ENCODE measurements at places on chromosomes 7 and 10.
A peak's percentile ranks its signal among the peaks of the same experiment; 100 is the strongest.

DNA sequence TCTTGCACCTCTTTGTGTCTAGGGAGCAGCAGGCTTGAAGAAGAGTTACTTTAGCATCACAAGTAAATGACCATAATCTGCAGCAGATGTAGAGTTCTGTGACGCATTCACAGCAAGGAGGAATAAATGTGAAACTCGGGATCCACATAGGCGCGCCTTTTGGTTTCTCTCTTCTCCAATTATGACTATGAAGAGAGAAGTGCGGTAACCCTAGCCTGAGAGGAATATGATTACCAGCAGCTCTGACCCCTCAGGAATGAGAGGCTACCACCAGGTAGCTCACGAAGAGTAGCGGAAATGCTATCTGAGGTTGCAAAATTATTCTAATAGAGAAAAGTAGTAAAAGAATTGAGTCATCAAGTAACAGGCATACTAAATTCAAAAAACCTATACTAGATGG is 25.2 kb upstream of the DMTF1 start:
- DNase-seq = no peak

- DNase-seq = no peak
Observed at GRCh38 chr7:96045919-96046318, 273.6 kb downstream of the DYNC1I1 start.

DNA sequence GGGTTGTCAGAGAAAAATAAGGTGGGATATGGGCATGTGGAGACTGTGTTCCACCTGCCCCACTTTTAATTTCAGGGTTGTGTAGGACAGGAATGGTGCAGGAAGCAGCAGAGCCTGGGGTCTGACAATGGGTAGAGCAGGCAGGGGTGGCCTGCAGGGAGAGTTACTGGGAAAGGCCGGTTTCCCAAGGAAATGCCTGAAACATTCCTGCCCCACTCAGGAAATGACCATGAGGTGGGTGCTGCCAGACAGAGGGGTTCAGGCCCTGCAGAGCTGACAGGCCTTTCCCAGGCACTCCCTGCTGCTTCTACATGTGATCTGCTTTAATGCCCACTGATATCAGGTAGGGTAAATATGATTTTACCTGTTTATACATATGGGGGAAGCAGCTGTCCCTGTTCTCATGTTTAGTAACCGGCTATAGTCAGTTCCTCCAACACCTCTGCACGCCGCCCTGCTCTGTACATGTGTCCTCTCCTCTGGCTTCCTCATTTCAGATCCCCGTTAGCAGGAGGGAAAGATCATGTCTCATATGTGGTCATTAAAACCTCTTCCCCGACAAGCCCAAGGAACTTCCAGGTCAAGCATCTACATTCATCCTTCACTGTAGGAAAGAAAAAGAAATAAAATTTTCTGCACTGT is 118.6 kb upstream of the PRSS58 start:
- DNase-seq = no peak

- DNase-seq = no peak
Observed at GRCh38 chr7:26399736-26400135, 108.1 kb downstream of the SNX10 start.

- DNase-seq = no peak
Observed at GRCh38 chr10:3887885-3888476, 103.0 kb upstream of the KLF6 start.

GRCh38 chr10:98235846-98236245 is 32.1 kb downstream of the LOXL4 start:
- DNase-seq = no peak

DNA sequence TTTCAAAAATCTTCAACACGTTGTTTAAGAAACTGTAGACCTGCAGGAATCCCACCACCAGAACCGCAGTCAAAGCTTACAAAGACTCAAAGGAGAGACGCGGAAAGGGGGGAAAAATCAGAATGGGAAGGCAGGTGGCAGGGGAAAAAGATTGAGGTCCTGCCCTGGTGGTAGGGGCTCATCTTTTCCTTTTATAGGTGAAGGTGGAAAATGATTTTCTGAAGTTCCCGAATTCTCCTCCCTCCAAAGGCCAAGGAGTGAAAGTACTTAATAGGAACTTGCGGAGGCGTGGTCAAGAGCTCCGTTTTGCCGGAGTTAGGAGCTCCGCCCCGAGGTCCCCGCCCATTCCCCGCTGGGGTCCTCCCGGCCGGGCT is 724 bp downstream of the BBIP1 start:
- DNase-seq = peak; percentile 93

DNA sequence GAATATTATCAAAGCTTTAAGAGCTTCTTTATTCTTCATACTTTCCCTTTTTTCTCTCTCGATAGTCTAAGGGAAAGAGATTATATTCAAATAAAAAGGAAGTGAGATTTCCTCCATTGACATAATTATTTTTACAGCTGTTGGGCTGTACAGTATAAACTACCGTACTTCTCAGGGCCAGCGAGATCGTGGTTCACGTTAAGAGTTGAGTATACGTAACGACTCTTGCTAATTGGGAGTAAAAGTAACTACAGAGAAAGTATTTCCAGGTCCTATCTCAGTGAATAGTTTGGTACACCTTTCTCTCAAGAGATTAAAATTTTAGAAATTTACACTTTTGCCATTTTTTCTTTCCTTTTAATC is 57.8 kb downstream of the INPP5F start:
- no peak for DNase-seq

- DNase-seq = peak; percentile 59
Observed at GRCh38 chr7:36967387-36967786, 243.1 kb upstream of the AOAH start.

- DNase-seq = no peak
Observed at GRCh38 chr7:16051561-16052255, 365.2 kb upstream of the MEOX2 start.

DNA sequence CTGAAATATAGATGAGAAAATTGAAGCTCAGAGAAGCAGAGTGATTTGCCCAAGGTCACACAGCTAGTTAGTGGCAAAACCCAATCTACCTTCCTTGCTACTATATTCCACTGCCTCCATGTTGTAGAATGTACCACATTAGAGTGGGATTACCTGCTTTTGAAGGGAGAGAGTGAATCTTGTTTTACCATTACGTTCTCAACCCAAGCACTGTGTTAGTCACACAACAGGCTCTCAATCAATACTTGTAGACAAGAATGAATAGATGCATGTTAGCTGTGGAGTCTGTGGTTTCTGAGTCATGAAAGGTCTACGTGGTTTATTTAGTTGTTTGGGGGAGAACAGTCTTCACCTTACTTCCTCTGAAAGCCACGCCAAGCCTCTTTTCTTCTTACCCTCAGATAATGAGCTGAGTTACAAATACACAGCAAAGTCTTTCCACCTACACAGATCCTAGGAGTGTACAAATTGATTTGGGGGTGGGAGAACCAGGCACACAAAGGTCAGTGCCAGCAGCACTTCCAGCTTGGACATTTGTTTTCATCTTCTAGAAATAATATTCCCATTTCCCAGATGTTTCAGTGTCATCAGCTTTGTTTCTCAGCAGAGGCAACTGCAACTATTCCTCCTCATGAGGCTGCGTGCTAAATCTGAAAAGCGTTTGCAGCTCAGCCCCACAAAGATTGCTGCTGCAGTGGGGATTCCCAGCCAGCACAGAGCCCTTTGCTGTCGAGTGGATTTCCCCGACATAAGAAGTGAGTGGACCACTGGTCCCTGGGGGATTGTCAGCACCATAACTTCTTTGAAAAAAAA is 71.5 kb upstream of the ADO start:
- DNase-seq = no peak

DNA sequence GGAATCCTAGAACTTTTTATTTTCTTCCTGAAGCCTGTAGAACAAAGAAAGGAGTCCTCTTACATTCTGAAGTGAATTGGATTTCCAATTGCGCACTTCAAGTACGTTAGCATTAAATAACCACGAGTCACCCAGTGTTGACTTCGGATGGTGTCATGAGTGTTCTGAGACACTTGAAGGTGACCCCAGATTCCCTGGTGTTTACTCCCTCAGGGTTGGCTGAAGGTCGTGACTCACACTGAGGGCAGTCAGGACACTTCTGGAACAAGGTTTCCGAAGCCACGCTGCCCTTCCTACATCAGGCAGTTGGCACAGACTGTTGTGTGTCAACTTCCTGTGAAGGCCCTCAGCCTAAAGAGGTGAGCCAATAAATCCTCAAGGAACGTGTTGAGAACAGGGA is 186.6 kb upstream of the CELF2 start:
- DNase-seq = no peak

DNA sequence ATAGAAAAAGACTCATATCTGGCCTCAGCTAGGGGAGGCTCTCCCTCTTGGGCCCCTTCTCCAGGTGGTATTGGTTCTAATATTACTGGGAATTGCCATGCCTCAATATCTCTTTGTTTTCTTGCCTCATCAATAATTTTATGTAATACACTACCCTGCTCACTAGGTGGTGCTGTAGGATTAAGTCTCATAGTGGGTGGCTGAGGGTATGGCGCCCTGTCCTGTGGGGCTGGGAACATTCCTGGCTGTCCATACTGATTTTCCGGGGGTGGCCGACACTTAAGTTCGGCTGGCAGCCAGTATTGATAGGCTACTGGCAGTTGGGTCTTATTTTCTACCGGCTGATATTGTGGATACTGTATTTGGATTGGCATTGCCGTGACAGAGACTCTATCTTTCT is 9.0 kb upstream of the TAS2R3 start:
- DNase-seq = no peak

- no peak for DNase-seq
Observed at GRCh38 chr10:133182190-133182589, 22.2 kb downstream of the KNDC1 start.

- DNase-seq = peak; percentile 4
Observed at GRCh38 chr10:56823849-56824248, 462.8 kb upstream of the ZWINT start.

DNA sequence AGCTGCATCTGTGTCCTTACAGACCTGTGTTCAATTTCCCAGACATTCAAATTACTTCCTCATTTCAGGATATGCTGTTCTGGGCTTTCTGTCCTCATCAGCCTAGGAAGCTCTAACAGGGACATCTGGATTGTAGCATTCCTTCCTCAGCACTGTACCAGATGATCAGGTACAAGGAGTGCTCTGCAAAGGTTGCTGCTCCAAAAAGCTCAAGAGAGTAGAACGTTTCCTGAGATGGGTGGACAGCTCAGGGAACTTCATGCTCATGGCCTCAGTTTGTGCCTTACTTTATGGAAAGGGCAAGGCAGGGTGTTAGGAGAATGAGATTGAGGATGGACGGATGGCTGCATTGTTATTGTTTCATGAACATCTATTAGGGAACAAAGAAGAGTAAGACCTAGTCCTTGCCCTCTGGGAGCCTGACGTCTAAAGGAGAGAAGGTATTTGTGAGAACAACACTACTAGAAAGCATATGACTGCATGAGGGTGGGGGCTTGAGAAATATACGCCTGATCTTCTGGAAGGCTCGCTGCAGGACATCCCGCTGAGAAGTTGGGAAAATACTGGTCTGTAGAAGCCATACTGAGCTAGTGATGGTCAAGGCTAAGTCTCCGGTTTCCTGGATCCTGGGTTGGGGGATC is 10.5 kb upstream of the ZNF212 start:
- no peak for DNase-seq

DNA sequence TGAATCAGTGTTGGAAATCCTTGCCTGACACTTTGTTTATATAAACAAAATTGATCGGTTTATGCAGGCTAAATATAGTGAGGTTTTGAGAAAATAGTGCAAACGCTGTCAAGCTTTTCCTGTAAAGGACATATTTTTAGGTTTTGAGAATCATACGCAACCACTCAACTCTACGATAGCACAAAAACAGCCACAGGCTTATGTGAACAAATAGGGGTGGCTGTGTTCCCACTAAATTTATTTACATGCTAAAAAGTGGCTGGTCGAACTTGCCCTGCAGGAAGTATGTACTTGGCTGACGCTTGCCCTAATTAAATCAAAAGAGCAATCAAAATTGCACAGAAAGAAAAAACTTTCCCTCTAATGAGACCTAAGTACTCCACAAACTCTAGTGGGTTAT is 234.7 kb upstream of the CACNA2D1 start:
- no peak for DNase-seq

DNA sequence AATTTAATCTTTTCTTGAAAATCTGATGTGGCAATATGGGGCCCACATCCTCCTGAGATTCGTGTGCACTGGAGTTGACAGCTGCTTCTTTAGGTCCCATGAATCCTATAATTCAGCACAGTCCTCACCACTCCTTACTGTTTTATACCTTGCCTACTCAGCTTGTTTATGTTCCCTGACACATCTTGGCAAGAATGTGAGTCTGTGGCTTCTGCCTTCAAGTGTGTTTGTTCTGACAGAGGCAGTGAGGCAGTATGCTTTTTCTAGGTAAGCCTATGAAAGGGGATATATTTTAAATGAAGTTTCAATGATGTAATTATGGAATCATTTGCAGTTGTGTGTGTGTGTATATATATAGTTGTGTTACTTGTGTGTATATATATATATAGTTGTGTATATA is 106.4 kb downstream of the AMPH start:
- DNase-seq = no peak

DNA sequence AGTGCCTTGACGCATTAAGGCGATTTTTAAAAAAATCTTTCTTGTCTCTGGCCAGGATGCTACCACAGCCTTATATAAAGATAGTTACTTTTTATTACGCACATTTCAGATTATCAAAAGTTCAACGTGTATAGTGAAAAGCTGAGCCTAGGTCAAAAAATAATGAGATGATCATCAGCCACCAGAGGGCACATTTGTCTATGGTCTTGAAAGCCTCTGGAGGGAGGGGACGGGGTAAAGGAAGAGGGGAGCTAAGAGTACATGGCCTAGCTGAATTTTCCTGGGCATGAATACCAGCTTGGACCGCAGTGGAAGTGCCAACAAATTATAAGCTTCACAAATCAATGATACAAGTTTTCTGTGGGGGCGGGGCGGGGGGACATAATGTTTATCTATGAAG is 285.9 kb upstream of the SMIM30 start:
- peak; percentile 28 for DNase-seq

DNA sequence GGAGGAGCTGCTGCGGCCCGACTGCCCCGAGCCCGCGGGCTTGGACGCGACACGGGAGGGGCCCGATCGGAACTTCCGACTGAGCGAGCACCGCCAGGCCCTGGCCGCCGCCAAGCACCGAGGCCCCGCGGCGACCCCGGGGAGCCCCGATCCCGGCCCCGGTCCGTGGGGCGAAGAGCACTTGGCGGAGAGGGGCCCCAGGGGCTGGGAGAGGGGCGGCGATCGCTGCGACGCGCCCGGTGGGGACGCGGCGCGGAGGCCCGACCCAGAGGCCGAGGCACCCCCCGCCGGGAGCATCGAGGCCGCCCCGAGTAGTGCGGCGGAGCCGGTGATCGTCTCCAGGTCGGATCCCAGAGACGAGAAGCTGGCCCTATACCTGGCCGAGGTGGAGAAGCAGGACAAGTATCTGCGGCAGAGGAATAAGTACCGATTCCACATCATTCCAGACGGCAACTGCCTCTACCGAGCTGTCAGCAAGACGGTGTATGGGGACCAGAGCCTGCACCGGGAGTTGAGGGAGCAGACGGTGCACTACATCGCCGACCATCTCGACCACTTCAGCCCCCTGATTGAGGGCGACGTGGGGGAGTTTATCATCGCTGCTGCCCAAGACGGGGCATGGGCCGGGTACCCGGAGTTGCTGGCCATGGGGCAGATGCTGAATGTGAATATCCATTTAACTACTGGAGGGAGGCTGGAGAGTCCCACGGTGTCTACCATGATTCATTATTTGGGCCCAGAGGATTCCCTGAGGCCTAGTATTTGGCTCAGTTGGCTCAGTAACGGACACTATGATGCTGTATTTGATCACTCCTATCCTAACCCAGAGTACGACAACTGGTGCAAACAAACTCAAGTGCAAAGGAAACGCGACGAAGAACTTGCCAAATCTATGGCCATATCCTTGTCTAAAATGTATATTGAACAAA is 1.4 kb downstream of the OTUD1 start:
- DNase-seq = peak; percentile 28
